Amniotic stem cell (primary cell): ENCODE measurements at places on chromosomes 5 and 9.
A peak's percentile ranks its signal among the peaks of the same experiment; 100 is the strongest.

GRCh38 chr5:123264394-123264793 is 158.8 kb downstream of the CEP120 start:
- DNase-seq, result no peak

DNA sequence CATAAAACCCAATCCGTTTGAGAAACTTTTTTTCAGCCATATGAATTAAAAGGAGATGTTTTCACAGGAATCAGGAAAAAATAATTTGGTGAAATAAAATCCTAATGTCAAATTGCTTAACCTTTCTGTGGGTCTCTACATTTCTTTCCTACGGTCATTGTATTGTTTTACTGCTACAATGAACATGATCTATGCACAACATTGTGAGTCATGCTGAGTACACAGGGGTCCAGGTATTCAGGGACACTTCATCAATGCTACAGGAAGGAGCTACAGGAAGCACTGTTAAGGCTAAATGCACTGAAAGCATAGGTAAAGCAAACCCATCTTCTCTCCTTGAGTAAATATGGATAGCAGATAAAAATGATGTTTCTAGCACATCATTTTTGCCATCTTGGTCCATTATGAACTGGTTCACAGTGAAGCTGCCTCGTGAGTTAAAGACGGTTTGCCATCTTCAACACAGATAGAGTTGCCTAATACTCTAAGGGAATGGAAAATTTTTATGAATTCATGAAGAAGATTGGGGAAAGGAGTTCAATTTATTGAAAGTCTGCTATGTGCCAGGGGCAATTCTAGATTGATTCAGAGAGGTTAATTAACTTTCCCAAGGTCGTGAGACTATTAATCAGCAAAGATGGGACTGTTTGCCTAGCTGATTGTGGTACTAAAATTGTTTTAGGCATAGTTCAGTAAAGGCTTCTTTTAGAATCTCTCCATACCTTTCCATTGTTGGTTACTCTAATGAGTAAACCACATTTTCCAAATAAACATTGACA is 85.5 kb downstream of the DIRAS2 start:
- DNase-seq, result no peak

DNA sequence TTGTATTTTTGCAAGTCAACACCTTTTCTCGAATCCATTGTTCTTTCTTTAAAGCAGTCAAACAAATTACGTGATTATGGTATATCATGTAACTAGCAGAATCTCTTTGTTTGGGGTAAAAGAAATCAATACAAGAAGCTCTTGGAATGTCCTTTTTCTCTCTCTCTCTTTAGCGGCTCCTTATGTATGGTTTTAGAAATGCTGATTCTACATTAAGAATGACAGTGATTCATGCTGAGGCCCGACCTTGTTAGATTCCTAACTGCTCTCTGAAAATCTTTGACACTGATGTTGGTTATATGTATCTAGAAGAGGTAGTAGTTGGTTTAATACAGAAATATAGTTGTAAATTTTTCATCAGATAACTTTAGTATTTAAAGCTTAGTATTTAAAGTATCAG is 76.4 kb downstream of the SNX24 start:
- no peak for DNase-seq

DNA sequence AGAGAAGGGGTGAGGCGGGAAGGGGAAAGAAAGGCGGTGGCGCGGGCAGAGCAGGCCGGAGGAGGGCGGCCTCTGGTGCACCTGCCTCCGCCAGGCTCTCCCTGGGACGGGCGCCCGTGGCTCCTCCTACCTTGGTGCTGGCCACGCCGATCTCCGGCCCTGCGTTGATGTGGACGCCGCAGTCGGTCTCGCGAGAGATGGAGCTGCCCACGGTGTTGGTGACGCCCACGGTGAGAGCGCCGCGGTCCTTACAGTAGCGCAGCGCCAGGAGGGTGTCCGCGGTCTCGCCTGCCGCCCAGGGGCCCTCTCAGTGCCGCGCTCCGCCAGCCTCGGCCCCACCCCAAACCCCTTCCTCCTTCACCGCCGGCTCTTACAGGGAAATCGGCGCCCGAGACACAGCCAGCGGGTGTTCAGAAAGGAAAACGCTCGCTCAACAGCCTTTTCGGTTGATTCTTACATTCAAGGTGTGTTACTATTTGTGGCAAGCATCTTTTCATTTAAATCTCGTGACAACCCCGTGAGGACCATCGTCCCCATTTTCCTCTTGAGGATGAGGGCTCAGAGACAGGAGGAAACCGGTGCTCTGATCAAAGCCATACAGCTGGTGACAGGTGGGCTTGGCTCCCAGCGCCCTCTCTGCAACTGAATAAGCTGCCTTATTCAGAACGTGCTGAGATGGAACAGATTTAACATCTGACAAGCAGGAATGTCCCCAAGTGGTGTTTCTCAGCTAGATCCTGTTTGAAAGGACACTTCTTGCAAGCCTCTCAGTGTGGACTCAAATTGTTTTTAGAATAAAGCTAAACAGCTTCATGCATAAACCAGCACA is 22.0 kb upstream of the MAPK9 start:
- DNase-seq, result peak; percentile 67

DNA sequence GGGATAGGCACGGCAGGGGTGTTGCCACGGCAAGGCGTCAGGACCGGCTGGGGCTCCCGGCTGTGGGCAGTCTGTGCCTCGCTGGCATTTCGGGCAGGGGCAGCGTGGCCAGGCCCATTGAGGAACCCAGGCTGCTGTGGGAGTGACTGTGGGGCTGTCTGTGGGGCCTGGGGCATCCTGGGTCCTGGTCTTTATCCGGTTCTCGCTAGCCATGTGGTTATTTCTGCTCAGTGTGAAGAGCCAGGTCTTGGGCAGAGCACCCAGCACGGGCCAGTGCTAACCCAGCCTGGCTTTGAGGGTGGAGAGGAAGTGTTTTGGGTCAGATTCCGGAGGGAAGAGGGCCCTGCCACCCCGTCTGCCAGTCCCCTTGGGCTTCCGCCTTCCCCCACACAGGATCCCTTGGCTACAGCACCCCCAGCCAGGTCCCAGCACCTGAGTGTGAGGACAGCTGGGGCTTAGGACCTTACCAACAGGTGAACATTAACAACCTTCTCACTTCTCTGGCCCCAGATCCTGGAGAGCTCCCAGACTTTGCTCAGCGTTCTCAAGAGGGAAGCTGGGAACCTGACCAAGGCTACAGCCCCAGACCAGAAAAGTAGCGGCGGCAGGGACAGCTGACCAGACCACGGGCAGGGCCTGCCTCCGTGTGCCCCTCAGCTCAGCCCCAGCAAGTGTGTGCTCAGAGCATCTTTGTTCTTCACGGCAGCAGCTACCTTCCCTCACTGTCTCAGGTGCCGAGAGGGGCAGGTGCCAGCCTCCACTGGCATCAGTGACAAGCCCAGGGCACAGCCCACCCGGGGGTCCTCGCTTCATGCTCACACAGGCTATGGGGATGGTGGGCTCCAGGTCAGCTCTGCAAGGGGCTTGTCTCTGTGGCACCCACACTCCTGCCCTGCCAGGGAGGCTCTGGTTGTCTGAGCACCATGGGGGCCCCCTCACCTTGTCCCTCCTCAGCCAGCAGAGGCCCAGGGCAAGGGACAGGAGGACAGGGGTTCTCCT is 1.1 kb downstream of the SSNA1 start:
- no peak for DNase-seq

- DNase-seq, result no peak
These were observed 39.8 kb downstream of the CYSTM1 start for GRCh38 chr5:140214831-140215230.

GRCh38 chr5:59380350-59380951 is 513.1 kb downstream of the PDE4D start:
- no peak for DNase-seq

DNA sequence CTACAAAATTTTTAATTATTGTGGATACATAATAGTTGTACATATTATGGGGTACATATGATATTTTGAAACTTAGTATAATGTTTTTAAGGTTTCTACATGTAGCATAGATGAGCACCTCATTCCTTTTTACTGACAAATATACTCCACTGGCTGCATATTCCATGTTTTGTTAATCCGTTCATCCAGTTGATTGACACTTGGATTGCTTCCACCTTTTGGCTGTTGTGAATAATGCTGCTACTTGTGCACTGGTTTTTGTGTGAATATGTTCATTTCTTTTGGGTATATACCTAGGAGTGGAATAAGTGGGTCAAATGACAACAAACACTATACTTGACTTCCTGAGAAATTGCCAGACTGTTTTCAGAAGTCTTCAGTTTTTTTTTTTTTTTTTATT is 2.8 kb upstream of the ENTREP1 start:
- DNase-seq, result no peak

DNA sequence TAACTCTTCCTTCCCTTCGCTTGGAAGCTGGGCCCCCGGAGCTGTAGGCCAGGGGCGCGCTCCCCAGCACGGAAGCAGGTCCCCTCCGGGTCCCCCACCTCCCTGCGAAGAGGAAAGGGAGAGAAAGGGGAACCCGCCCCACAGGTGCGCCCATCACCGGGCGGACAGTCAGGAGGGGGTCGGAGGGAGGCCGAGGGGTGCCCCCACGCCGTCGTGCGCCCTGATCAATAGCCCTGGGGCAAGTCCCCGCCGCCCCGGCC is 793 bp downstream of the AGPAT2 start:
- DNase-seq, result no peak

DNA sequence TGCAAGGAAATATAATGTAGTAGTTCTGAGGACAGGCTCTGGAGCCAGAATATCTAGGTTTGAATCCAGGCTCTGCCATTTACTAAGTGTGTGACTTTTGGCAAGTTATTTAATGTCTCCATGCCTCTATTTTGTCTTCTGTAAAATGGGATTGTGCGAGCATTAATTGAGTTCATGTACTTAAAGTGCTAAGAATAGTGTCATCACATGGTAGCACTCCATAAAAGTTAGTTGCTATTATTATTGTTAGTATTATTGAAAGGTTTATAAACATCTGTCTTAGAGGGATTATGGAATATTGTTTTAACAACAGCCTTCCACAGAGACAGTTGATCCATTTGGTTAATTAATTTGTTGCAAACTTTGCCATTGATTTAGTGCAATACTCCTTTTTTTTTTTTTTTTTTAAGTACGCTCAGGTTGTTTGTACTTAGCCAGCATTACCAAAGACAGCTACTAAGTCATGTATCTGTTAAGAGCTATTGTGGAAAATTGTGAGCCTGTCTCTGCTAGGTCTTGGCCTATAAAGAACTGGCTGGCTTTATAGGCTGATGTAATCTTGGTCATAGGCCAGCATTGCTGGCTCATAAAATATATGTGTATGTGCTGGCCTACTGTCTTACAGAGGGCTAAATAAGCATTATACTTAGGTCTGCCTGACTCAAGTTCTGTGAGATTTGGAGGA is 174.7 kb downstream of the WDR70 start:
- no peak for DNase-seq

DNA sequence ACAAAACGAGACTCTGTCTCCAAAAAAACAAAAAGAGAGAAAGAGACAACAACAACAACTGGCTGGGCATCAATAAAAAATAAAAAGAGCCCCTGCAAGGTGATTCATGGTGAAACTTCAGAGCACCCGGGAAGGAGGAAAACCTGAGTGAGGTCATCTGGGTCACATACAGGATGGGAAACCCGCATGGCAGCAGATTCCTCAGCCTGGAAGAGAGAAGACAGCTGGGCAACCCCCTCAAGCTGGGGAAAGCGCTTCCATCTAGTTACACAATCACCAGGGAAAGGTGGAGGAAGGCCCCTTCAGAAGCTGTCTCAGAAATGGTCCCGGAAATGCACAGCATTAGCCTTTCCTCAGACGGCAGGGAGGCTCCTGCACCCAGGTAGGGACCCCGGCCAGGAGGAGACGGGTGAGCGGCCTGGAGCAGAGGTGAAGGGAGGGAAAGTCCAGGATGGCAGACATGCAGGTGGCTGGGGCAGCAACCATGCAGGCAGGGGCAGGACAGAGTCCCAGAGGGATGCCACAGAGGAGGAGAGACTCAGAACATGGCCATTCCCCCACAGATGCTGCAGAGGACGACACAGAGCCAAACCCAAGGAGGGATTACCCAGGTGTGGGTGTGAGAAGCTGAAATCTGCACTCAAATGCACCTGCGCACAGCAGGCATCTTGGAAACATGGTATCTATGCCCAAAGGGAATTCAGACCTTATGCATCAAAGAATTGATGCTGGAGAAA is 29.4 kb downstream of the CAMSAP1 start:
- DNase-seq, result no peak

DNA sequence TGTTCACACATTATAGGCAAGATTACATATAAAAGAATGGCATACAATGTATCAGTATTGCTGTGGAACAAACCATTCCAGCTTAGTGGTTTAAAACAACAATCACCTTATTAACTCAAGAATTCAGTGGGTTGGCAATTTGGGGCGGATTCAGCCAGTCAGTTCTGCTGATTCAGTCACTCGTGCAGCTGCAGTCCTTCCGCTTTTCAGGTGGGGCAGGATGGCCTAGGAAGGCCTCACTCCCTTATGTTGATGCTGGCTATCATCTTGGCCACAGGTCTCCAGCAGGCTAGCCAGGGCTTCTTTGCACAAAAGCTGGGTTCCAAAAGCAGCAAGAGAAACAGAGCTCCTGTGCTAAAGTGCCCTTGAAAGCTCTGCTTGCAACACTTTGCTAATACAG is 150.6 kb downstream of the MCTP1 start:
- DNase-seq, result no peak

DNA sequence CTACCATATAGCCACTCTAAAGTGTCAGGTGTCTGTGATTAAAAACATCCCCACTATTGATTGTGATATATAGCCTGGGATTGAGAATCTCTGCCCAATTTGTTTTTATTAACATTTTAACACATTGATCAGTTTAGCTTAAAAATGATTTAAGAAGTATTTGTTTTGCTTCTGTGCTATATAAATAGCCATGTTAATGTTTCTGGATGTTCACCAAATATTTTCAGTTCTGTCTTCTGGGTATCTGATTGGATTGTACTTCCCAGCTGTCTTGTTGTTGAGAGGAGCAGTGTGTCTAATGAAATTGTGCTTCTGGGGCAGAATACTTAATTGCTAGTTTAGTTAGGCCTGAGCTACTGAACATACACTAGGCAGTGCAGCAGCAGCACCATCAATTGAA is 126.6 kb upstream of the TUSC1 start:
- DNase-seq, result no peak

DNA sequence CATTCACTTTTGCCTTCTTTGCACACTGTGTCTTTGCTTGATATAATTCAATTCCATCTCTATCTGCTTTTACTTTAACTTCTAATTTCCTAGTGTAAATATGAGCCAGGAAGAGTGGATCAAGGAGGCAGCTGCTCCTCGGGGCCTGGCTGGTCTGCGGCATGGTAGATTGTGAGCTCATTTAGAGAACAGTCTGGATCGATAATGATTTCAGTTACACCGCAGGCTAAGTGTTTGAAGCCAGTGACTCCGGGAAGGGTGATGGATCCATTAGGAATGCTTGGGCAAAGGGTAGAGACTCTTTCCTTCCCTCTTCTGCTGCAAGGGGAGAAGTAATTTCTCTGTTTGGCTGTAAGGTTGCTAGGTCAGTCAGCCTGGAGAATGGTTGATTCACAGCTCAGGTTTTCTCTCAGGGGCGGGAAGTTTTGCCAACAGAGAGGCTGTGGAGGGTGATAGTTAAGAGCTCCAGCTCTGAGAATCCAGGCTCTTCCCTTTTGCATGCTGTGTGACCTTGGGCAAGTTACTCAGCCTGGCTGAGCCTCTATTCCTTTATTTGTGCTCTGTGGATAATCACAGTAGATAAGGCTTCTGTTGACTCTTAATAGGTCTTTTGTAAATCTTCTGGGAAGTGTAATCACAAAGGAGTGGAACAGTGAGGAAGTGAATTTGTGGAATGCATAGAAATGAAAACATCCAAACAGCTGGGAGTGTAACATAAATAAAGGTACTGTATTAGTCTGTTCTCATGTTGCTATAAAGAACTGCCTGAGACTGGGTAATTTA is 99.1 kb downstream of the PTTG1 start:
- DNase-seq, result no peak

- DNase-seq, result no peak
These were observed 96.5 kb upstream of the ADRA1B start for GRCh38 chr5:159819591-159820411.
